ENCODE measurements at places on chromosomes 2 and 18. TPM values are rescaled to one million over a fixed set of nuclear protein-coding genes. Genes with fewer than 3 reads are reported as not detected.

GRCh38 chr18:34709104-34709503 is 994 bp upstream of the DTNA start:
- no peak for DNase-seq

DNA sequence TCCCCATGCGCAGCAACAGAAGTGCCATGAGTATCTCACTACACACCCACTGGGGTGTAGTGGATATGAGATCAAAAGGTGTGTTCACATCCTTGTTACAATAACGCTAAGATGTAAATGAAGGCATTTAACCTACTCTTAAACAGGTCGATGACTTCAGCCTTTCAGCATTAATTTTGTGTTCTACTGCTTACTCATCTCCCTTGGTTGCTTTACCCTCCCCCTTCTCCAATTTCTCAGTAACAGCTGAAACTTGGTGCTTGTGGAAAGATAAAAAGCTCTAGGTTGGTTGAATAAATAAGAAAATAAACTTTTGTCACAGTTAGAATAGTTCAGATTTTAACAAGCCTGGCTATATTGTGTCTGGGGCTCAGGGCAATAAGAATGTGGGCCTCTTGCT is 147.5 kb upstream of the SESTD1 start:
- DNase-seq: no peak

DNA sequence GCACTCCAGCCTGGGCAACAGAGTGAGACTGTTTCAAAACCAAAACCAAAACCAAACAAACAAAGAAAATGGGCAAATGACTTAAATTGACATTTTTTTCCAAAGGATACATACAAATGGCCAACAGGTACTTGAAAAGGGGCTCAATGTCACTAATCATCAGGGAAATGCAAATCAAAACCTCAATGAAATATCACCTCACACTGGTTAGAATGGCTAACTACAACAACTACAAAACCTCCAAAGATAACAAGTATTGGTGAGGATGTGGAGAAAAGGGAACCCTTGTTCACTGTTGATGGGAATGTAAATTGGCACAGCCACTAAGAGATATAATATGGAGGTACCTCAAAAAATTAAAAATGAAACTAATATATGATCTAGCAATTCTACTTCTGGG is 213.2 kb upstream of the HS6ST1 start:
- DNase-seq: no peak

GRCh38 chr2:14451312-14451711 is 181.2 kb upstream of the LRATD1 start:
- no peak for DNase-seq

DNA sequence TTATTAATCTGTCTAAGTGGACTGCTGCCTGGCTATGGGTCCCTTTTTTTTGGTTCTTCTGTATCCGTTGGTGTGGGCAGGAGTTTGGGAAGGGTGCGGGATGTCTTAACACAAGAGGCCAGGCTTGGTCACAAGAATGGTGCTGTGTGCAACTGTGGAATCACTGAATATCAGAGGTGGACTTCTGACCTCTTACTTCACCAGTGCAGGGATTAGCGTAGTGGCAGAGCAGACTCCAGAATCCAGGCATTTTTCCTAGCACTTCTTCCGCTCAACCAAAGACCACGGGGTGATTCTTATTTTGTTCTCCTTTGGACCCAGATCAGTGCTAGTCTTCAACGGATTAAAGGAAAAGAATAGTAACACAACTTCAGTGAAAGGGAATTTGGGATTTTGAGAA is 254.3 kb upstream of the TNP1 start:
- no peak for DNase-seq

GRCh38 chr2:118179445-118179844 is 91.2 kb downstream of the INSIG2 start:
- no peak for DNase-seq

KLHL30 gene
- polyA plus RNA-seq: 0.50 TPM

DNA sequence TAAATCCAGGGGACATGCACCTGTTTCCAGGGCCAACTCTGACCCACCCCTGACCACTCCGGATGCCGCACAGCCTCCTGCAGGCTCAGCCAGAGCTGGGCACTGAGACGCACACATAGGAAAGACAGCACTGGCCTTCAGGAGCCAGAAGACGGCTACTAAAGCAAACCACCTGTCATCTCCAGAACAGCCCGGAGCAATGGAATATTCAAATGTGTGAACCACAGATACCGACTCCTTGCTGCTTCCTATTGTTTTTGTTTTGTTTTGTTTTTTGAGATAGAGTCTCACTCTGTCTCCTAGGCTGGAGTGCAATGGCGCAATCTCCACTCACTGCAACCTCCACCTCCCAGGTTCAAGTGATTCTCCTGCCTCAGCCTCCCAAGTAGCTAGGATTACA is 94.0 kb downstream of the LAMA1 start:
- no peak for DNase-seq

GRCh38 chr18:58666176-58666575 is 5.1 kb upstream of the MALT1 start:
- DNase-seq: no peak

GRCh38 chr2:64354857-64355680 is 98.9 kb upstream of the LGALSL start:
- DNase-seq: no peak

SMYD5 gene
- polyA plus RNA-seq: 36.3 TPM

DNA sequence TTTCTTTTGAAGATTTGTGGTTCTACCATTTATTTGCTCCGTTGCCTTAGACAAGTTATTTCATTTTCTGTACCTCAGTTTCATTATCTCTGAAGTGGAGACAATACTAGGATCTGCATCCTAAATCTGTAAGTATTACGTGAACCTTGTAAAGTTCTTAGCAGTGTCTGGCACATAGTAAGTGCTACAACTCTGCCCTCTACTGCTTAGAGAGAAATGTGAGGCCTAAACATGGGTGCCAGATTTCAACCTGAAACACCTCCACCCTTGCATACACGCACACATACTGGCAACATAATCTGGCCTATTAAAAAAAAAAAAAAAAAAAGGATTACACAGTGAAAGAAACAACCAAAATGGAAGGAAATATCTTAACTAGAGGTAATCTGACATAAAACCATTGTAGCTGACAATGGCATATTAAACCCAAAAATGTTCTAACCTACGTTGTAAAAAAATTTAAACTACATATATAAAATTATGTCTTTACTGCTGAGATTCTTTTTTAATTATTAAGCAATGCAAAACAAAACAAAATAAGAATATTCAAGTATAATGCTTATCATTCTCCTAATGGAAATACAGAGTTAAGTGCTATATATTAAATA is 132.6 kb downstream of the MAP2 start:
- no peak for DNase-seq

CTLA4 gene
- 0.19 TPM for polyA plus RNA-seq

FAP gene
- 10.9 TPM for polyA plus RNA-seq

PCARE gene
- polyA plus RNA-seq: 0.05 TPM

DNA sequence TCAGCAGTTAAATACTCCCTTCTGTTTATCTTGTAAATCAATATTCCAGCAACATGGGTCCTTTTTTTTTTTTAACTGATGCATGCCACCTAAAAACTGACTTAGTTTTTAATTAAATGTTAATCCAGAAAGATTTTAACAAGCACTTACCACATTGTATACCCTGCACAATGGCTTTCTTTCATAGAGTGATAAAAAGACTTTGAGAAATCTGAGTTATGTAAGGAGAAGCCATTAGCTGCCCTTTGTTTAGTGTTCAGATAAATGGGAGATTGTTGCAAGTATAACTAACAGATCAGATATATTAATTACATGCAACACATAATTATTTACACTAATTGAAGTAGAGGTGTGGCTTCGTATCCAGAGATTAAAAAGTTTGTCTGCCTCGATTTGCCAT is 22.7 kb upstream of the NFATC1 start:
- DNase-seq: no peak

GRCh38 chr18:32688821-32689220 is 84.0 kb downstream of the KLHL14 start:
- DNase-seq: no peak

FBXO15 gene
- 1.0 TPM for polyA plus RNA-seq

DNA sequence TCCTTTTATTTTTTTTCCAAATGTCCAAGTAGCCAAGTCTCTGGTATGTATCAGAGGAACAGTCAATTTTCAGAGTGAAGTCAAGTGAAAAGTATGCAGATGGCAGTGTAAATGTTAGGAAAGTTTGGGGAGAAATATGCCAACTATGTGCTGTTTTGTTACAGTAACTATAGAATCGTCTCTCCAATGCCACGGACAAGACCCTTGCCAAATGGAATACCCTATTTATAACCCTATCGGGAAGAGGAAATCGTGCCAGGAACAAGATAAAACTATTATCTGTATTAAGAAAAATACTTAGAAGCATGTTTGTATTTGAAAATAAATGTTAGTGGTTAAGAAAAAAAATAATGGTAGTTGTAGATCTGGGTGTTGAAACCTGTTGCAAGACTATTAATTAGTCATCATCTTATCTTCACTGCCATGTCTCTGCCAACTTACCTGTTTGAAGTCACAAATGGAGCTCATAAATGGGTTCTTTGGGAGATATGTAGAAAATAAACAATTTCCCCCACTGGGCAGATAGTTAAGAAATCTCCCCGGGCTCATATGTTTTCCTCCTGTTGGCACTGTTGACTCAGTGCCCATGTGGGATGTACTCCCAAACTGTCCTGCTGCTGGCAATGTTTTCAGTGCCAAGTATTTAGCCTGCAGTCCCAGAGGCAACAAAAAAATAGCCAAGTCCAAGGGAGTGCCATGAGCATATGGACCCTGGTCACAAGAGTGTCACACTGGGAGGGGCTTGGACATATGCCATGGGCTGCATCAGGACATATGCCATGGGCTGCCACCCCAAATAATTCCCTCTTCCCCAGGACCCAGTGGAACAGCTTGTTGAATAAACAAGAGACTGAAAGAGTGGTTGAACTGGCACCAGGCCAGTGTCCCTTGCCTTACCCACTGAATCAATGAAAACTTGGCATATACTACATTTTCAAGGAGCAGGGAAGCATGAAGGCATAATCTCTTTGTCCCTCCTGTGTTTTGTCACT is 366.9 kb downstream of the OSR1 start:
- no peak for DNase-seq

DNA sequence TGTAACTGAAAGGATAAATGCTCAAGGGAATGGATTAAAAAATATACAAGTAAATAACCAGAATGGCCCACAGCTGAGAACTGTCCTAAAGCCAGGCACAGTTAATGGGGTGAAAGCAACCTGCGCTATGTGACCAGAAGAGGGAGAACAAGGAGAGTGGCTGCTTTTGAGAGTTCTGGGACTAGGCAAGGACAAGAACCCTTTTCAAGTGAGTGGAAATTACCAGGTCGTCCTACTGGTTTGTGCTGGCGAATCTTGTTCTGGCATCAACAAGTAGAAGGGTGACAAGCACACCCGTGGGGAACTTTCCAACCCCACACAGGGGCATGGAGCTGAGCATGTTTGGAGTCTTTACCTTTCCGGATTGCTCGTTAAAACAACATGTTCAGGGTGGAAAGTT is 82.8 kb downstream of the TMEM17 start:
- DNase-seq: no peak

GRCh38 chr2:119483896-119484718 is 40.2 kb downstream of the SCTR start:
- no peak for DNase-seq

SCN3A gene
- 0.30 TPM for polyA plus RNA-seq

DNA sequence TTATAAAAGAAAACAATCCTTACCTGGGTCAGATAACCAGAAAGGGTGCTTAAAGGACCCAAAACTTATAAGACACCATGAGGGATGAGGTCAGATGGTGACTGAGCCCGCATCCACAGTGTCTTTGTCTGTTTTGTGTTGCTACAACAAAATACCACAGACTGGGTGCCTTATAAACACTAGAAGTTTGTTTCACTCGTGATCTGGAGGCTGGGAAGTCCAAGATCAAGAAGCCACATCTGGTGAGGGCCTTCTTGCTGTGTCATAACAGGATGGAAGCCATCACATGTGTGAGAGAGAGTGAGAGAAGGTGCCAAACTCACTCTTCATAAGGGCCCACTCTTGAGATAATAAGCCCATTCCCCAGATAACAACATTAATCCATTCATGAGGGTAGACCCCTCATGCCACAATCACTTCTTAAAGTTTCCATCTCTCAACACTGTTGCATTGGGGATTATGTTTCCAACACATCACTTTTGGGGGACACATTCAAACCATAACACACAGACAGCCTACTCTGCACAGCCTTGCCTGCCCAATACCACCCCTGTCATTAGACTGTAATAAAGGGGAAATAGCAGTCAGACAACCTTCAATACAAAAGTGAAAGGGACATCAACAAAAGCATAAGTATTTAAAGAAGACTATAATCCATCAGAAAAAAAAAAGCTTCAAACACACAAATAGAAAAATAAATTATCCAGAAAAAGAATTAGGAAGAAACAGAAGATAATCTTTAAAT is 249.8 kb downstream of the ANAPC1 start:
- DNase-seq: no peak

VAMP8 gene
- polyA plus RNA-seq: 91.7 TPM

KCNF1 gene
- polyA plus RNA-seq: 0.79 TPM

GRCh38 chr2:235860871-235861270 is 307.3 kb downstream of the GBX2 start:
- DNase-seq: no peak

Data from left renal pelvis (tissue), 4 donors.